ENCODE measurements at places on chromosomes 16 and 17. TPM values are rescaled to one million over a fixed set of nuclear protein-coding genes. Genes with fewer than 3 reads are reported as not detected.
A peak's percentile ranks its signal among the peaks of the same experiment; 100 is the strongest.

GRCh38 chr16:82675300-82675699, 48.5 kb downstream of the CDH13 start:
- peak; percentile 64 for DNase-seq

GRCh38 chr16:73329358-73330286, 281.7 kb upstream of the ZFHX3 start:
- DNase-seq: peak; percentile 14

- DNase-seq: no peak
These were observed 11.7 kb downstream of the ZG16B start for GRCh38 chr16:2841606-2842339.

DNA sequence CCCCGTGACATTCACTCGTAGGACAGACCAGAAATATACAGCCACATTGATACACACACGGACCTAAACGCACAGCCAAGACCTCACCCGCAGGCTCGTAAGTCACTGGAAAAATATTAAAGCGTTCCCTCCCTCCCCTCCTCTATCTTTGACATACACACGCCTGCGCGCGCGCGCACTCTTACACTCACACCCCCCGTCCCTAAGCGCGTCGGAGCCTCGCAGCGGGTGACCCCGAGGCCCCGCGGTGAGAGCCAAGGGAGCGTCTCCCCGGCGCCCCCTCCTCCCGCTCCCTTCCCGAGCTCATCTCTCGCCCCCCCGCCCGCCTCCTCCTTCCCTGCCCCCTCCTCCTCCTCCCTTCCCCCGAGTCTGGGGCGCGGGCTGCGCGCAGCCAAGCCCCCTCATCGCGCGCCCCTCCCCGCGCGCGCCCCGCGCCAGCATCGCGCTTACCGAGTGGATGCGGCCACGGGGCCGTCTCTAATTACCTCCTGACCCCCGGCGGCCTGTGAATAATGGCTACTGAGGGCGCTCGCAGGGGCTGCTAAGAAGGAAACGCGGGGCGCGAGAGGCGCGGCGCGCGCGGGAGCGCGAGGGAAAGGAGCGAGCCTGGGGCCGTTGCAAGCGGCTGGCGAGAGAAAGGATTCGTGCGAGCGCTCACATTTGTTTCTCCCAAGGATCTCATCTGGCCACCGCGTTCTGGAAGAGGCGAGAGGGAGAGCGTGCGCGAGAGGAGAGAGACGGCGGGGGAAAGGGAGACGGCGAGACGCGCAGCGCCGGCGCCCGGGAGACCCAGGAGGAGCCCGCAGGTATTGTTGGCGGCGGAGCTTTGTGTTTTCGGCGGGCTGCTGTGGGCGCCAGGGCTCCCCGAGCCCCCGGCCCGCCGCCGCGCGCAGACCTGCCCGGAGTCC, 42.4 kb downstream of the RAI1 start:
- no peak for DNase-seq

DNA sequence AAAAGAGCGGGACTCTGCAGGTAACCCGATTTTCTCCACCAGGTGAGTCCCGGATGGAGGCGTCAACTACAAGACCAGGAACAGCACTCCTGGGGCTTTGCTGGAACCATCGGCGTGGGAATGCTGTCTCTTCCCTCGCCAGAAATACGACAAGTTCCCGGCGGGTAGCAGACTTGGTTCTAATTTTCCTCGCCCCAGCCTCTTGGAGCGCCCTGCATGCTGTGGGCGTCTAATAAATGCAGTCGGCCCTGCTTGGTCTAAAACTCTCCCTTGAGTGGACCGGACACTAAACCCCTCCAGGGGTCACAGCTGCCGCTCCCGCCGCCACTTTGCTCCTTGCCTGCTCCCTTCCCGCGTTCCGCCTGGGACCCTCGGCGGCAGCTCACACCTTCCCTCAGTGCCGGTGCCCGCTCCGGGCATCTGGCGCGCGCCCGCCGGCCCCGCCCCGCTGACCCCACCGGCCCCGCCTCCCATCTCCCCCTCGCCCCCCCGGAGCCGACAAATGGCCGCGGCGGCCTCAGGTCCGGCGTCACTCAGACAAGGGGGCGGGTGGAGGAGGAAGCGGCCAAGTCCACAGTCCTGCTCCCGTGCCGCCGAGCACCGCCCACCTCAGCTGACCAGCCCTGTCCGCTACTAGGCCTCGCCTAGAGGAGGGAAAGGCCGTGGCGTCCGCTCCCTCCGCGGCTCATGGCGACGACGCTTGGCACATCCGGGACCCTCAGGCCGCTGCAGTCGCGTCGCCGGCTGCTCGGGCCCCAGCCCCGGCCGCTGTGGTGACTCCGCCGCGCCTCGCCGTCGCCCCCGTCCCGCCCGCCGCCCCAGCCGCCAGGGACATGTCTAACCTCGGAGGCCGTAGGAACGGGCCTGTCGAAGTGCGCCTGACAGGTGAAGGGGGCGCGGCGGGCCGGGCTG, 65.8 kb downstream of the KPNA2 start:
- DNase-seq: peak; percentile 91

The HID1 gene
- total RNA-seq: not detected

GRCh38 chr17:7587420-7588151, 2.3 kb downstream of the SOX15 start:
- DNase-seq: peak; percentile 91

- no peak for DNase-seq
These were observed 24.0 kb downstream of the IL21R start for GRCh38 chr16:27425961-27426360.

The DCXR gene
- 81.6 TPM for total RNA-seq

- peak; percentile 82 for DNase-seq
These were observed 33.6 kb downstream of the ELAC2 start for GRCh38 chr17:12983991-12984884.

The DNAH17 gene
- not detected for total RNA-seq

GRCh38 chr17:34249061-34249460, 6.0 kb upstream of the CCL2 start:
- no peak for DNase-seq
